ENCODE measurements at places on chromosomes 5 and 9.
A peak's percentile ranks its signal among the peaks of the same experiment; 100 is the strongest.

- DNase-seq: no peak
Measured at GRCh38 chr9:87594194-87594593, 96.5 kb downstream of the DAPK1 start.

DNA sequence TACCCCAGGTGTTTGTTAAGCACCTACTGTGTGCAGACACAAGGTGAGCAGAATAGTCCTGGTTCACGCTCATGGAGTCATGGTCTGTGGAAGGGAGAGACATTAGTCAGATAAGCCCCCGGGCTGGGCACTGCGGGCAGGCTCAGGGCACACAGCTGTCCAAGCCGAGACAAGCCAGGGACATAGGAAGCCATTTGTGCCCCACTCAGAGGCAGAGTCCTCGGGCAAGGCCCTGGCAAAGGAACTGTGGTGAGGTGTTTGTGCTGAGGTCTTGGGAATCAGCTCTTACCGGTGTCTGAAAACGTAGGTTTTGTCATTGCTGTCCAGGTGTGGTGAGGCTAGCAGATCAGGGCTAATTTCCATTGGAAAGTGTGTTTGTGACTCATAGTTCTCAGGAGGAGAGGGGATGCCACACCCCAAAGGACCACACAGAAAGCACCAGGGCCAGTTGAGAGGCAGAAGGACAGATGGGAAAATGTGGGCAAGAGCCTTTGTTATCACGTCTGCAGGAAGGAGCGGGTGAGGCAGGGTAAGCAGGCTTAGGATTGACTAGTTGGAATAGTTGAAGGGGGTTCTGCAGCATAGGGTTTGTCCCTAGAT, 46.1 kb upstream of the NEURL1B start:
- no peak for DNase-seq

DNA sequence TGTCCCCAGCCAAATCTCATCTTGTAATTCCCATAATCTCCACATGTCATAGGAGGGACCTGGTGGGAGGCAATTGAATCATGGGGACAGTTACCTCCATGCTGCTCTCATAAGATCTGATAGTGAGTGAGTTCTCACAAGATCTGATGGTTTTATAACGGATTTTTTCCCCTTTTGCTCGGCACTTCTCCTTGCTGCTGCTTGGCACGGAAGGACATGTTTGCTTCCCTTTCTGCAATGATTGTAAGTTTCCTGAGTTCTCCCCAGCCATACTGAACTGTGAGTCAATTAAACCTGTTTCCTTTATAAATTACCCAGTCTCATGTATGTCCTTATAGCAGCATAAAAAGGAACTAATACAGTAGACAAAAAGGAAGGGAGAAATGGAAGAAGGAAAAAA, 76.7 kb upstream of the CCNG1 start:
- no peak for DNase-seq

DNA sequence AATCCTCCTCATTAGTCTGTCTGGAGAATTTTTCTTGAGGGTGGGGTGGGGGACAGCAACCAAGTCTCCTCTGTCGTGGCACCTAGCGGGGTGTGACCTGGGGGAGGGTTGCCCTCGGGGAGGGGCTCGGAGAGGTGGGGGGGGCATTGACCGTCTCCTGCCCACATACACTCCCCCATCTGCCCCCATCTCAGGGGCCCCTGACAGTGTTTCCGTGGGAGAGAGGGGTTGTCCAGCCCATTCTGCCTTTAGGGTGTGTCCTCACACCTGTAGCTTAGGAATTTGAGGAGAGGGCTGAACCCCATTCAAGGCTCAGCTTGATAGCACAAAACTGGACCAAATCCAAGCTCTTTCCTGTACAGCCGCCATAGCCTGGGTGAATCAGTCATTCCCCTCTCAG, 5.9 kb upstream of the CXXC5 start:
- no peak for DNase-seq

- DNase-seq: no peak
Measured at GRCh38 chr9:70641631-70642030, 227.2 kb upstream of the KLF9 start.

DNA sequence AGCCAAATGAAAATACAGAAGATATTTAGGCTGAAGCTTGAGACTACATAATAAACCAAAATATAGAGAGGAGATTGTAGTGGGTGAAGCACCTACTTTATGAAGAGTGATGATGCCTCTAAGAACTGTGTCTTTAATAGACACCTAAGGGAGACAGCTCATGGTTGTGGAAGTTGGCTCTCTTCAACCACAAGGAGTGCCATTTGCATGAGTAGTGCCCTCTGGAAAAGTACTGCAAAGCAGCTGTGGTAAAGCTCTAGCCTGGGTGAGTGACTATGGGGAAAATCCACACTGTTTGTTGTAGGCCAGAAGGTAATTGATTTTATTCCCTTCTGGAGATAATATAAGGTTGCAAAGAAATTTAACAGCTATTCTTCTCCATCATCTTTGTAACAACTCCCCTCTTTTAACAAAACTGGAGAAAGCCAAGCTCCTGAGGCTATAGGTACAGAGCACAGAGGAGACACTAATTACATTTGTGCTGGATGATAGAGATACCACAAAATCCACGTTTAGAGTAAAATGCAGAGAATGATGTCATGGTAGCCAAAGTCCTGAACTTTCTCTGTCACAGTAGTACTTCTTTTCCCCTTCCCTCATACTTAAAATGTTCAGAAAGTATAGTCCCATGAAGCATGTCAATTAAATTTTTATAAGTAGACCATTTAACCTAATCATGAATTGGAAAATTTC, 122.8 kb downstream of the STARD4 start:
- DNase-seq: no peak

GRCh38 chr9:113933671-113934070, 57.6 kb downstream of the ZNF618 start:
- no peak for DNase-seq

GRCh38 chr5:54603372-54603771, 85.8 kb downstream of the SNX18 start:
- no peak for DNase-seq

GRCh38 chr9:13491493-13492424, 212.3 kb upstream of the MPDZ start:
- DNase-seq: no peak

- no peak for DNase-seq
Measured at GRCh38 chr9:113290052-113290607, 13.0 kb downstream of the RNF183 start.

GRCh38 chr9:131590907-131591844, 45.9 kb downstream of the PRRT1B start:
- DNase-seq: peak; percentile 88

DNA sequence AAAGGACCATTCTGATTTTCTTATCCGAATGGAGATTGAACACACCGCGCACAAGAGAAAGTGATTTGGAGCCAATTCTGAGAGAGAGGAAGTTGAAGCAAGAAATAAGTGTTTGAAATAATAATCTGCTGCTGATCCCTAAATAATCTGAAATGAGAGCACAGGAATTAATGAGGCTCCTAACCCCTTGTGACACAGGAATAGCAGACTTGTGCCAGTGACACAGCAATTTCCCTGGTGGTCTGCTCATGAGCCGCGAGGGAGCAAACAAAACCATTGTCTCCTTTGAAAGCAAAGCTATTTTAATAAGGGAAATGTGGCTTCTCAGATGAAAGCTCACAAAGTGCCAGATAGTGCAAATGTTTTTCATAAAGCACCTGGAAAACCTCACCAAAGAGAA, 936.1 kb upstream of the WWC1 start:
- DNase-seq: no peak

GRCh38 chr5:36552651-36553393, 53.6 kb upstream of the SLC1A3 start:
- no peak for DNase-seq

DNA sequence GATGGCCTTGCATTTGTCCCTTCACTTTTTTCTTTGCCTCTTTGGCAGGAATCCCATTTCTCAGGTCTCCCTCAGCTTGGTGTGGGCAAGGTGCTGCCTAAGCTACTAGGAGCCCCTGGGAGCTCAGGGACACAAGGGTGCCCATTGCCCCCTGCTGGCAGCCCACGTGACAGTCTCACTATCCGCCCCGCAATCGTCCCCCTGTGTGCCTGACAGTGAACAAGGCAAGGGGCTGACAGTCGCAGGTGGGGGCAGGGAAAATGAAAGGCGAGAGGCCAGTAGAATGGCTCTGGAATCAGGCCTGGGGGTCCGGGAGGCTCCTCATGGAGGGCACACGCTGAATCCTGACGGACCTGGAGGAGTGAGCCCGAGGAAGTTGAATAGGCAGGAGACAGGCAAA, 2.0 kb upstream of the PCDH12 start:
- no peak for DNase-seq

DNA sequence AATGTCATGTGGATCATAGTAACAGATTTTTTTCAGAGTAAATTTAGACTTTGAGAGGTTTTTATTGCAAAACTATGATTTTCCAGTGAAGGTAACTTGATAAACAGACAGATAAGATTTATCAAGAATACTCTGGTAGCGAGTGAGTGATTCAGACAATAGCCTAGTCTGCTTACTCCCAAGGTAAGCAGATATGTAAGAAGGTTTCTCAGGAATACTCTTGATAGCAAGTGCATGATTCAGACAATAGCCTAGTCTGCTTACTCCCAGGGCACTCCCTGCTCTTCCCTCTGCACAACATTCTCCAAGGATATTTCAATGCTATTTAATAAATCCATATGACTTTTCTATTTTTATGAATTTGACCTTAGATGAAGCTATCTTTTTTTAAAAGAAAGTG, 1881.5 kb downstream of the EFNA5 start:
- DNase-seq: no peak

- DNase-seq: no peak
Measured at GRCh38 chr5:39205550-39205949, 13.8 kb downstream of the FYB1 start.

- DNase-seq: no peak
Measured at GRCh38 chr5:66643387-66643786, 47.2 kb downstream of the MAST4 start.

- DNase-seq: no peak
Measured at GRCh38 chr5:4533457-4534105, 606.5 kb upstream of the ADAMTS16 start.

GRCh38 chr9:77729177-77729576, 81.1 kb upstream of the GNA14 start:
- no peak for DNase-seq

DNA sequence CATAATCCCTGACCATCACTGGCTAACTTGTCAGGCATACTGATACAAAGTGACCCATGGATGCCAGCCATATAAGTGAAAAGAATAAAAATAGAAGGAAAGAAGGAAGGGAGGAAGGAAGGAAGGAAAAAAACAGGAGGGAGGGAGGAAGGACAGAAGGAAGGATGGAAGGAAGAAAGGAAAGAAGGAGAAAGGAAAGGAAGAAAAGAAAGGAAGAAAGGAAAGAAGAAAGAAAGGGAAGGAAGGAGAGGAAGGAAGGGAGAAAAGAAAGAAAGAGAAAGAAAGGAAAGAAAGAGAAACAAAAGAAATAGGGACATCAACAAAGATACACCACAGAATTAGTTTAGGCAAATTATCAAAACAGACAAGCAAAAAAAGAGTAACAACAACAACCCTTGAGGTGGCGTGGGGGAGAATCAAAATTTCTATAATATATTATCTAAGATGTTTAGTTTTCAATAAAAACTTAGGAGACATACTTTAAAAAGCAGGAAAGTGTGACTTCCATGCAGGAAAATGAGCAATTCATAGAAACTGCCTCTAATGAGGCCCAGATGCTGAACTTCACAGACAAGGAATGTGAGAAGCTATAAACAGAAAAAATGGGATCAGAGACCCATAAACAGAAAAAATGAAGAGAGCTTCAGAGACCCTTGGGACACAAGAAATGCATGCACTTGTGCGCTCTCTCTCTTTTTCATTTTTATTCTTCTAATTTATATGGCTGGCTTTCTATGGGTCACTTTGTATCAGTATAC, 96.1 kb upstream of the NFIL3 start:
- DNase-seq: no peak

- no peak for DNase-seq
Measured at GRCh38 chr5:1129711-1130055, 17.8 kb upstream of the SLC12A7 start.

GRCh38 chr9:93464395-93464794, 11.0 kb upstream of the FAM120AOS start:
- peak; percentile 35 for DNase-seq

GRCh38 chr9:18138656-18139055, 335.3 kb upstream of the ADAMTSL1 start:
- no peak for DNase-seq

GRCh38 chr9:75811692-75812091, 78.8 kb upstream of the PCSK5 start:
- DNase-seq: no peak

- no peak for DNase-seq
Measured at GRCh38 chr9:129068990-129069861, 11.7 kb upstream of the DOLPP1 start.

DNA sequence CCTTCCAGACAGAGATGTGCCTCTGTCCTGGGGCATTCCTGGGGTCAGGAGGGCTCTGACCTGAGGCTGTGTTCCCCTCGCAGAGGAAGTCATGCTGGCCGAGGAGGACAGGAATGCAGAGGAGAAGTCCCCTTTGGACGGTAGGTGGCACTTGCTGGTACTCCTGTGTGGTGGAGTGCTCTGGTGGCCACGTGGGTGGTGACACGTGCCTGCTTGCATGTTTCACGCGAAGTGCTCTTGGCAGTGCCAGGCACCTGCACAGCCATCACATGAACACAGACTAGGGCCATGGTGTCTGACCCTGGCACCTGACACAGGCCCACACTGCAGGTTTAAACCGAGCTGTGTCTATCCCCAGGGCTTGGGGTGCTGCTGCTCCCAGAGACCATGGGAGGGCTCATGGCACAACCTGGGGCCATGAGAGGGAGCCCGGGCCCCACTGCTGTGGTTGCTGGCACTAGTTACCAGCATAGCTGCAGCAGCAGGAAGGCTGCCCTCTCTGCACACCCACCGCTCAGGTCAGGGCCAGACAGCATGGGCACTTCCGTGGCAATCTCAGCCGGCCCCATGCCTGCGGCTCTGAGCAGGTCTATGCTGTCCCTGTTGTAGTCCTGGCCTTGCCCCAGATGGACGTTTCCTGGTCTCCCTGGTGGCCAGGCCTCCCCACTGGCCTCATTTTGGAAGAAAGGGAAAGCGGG, 79.3 kb downstream of the CACNA1B start:
- DNase-seq: peak; percentile 26

DNA sequence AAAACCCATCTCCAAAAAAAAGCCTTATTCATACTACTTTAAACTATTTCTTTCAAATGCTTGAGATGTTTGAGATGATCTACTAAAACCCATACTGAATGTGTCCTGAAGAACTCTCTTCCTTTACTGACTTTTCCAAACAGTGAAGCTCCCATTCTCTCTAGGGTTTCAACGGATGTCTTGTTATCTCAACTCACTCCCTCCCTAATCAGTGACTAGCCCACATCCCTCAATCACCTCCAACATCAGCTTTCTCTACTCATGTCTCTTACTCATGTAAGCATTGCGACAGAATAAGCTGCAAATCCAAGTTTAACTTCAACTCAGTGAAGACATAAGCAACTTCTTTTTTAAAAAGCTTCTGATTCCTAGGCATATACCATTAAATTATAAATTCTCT, 42.1 kb downstream of the WDR41 start:
- DNase-seq: no peak

- DNase-seq: no peak
Measured at GRCh38 chr9:121206516-121207370, 5.1 kb upstream of the RAB14 start.
